ENCODE measurements at places on chromosomes 2 and 18.

DNA sequence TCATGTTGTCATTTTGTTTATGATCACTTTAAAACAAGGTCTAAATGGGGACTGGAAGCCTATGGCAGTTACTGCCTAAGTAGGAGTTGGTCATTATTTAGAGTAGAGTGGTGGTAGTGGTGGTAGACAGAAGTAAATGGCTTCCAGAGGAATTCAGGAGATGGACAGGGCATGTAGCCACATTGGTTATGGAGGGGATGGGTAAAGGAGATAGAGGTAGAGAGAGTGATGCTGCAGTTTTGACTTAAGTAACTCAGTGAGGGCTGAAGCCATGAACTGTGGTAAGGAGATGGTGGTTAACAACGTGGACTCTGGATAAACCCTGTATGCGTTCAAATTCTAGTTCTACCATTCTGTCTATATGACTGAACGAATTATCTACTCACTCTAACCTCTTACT is 61.6 kb upstream of the NOSTRIN start:
- DNase-seq = no peak

DNA sequence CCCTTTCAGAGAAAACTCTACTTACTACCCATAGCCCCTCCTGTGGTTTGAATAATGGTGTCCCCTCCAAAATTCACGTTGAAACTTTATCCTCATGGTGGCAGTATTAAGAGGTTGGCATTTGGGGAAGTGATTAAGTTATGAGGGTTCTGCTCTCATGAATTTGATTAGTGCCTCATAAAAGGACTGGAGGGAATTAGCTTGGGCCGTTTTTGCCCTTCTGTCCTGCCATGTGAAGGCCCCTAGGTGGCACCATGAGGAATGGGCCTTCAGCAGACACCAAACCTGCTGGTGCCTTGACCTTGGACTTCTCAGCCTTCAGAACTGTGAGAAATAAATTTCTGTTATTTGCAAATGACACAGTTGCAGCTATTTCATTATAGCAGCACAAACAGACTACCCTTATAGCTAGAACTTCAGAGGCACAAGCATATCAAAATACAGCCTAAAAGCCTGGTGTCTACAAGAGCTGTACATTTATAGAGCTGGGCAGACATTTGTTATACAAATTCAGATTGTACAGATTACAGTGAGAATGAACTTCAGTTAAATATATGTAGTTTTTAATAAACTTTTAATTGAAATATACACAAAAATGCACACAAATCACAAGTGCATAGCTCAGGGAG is 2.6 kb upstream of the PTPN2 start:
- DNase-seq = no peak

DNA sequence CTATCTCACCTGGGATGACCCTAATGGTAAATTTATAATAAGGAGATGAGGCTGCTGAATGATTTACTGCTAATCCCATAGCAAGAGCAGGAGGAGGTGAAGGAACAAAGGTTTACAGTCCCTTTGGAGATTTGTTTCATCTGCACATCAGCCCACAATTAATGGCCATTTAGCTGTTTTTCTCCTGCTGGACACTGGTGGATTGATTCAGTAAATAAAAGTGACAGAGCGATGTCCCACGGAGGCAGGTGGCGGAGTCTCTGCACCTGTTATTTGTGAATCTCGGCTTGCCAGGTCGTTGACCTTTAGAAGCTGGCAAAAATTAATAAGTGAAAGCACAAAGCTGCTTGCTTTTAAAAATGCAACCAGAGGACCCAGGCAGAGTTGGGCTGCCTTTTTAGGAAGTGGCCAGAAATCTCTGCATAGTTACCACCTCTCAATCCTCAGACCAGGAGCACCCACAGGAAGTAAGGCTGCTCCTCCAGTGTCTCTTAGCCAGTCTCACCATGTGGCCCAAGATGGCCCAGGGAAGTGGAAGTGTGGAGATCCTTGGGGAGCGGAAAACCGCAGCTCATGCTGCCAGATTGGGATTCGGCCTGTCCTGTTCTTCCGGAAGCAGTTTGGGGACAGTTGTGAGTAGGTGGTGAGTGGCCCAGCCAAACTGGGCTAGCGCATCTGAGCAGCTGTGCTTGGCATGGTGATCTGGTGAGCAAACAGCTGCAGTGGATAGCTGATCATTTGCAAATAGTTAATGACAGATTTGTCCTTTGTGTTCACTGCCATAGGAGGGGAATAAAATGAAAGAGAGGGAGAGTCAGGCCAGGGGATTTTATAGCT is 1005.7 kb upstream of the PIK3C3 start:
- DNase-seq = no peak

DNA sequence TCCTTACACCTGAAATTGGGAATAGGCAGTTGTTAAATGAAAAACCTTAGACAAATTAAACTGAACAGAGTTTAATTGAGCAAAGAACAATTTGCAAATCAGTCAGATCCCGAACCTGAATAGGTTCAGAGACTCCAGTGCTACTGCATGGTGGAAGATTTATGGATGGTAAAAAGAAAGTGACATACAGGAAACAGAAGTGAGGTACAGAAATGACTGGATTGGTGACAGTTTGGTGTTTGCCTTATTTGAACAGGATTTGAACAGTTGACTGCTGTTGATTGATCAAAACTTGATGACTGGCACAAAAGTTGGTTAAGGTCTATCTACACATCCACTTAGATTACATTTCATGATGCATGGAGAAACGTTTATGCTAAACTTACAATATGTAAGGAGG is 248.8 kb downstream of the HNMT start:
- no peak for DNase-seq
